CD4-positive, alpha-beta T cell treated with Interleukin-15 for 4 hours (primary cell): ENCODE measurements at places on chromosomes 7 and 10.
A peak's percentile ranks its signal among the peaks of the same experiment; 100 is the strongest.

DNA sequence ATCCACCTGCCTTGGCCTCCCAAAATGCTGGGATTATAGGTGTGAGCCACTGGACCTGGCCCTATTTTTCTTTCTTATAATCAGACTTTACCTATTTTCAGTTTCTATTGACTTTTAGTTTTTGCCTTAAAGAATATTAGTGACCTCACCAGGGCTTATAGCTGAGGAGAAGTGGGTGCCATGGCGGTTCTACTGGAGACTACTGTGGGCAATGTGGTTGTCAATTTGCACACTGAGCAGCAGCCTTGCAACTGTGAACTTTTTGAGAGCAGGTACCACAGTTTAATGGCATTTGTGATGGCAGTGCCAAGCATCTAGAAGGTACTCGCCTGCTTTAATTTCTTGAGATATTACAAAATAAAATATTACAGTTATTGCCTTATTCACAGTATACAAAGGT is 11.5 kb downstream of the GLCCI1 start:
- no peak for DNase-seq

GRCh38 chr7:107165341-107165740 is 3.5 kb upstream of the HBP1 start:
- DNase-seq = no peak

GRCh38 chr7:46604241-46604661 is 683.2 kb upstream of the IGFBP3 start:
- DNase-seq = no peak

GRCh38 chr10:102227050-102227449 is 951 bp downstream of the ELOVL3 start:
- no peak for DNase-seq

DNA sequence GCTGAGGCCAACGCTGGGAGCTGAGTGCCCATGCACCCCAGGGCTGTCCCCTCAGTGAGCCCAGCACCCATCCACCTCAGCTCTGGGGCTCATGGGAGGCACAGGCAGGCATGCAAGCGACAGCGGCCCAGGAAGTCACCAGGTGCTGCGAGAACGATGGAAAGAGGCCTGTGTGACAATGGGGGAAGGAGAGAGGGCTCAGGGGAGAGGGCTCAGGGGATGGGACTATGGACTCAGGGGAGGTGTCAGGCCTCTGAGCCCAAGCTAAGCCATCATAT is 292.5 kb downstream of the WDR37 start:
- no peak for DNase-seq

- no peak for DNase-seq
These were observed 317.1 kb upstream of the KLF6 start for GRCh38 chr10:4101918-4102654.

GRCh38 chr7:142513178-142513955 is 235.9 kb upstream of the PRSS1 start:
- no peak for DNase-seq

GRCh38 chr7:97971120-97971989 is 18.6 kb downstream of the OCM2 start:
- DNase-seq = peak; percentile 16

GRCh38 chr7:24660546-24660945 is 87.3 kb downstream of the PALS2 start:
- no peak for DNase-seq

DNA sequence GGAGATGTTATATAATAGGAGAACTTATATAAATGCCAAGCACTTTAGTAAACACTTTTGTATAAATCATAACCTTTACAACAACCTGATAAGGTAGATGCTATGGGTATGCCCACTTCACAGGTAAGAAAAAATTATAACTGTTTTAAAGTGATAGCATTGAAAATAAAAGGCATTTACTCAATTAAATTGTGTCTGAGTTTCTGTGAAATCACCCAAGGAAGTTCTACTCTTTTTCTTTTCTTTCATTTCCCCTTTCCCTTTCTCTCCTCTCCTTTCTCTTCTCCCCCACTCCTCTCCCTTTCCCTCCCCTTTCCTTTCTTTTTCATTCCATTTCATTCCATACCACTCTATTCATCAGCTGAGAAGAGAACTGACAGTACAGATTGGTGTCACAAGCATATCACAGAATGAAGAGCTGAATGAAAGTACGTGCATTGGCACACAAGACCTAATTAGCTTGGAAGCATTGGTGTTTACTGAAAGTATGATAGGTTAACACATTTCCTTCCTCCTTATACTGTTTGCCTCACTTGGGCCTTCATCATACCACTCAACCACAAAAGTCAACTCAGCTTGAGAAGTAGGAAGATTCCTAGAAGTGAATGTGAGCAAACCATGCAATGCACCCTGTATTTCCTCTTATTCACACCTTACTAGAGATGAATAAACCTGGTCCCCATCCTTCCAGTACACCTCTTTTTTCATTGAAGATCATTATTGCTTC is 117.9 kb upstream of the AGR3 start:
- DNase-seq = peak; percentile 31

DNA sequence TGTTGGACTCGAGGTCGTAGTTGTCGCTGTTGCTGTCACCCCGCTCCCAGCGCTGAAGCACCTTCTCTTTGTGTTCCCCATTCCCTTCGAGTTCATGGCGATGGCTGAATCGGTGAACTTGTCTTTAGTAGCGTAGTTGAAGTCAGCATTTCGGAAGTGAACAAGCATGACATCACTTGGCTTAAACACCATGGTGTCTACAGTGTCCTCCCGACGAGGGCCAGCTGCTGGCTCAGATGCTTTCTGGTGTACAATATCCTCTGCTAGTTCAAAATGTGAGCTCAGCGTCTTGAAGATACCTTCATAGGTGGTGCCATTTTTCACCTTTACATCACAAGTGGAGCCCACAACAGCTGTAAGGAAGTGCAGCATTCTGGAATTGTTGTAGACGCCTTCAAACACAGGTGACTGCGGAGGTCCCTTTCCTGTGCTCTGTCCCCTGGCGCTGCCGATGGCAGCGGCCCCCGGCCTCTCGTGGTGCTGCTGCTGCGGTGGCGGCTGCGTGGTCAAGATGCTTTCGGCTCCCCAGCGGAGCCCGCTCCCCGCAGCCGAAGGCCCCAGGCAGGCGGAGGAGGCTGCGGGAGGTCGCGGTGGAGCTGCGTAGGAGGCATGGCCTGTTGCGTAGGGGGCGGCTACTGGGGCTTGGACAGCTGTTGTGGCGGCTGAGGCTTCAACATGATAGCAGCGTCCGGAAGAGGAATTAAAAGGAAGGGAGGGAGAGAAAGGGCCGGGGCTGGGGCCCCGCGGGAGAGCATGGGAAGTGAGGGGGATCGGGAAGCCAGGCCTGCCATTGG is 59.3 kb downstream of the ANKMY2 start:
- DNase-seq = no peak

DNA sequence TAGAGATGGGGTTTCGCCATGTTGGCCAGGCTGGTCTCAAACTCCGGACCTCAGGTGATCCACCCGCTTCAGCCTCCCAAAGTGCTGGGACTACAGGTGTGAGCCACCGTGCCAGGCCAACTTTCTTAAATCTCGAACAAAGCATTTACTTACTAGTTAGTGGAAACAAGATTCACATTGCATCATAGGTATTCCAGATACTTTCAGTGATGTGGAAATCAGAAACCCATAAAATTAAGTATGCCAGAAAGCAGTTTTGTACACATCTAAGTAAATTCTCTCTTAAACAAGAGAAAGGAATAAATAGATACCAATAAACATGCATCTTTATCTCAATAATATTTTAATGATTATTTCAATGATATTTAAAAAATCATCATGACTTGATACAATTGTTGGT is 75.5 kb downstream of the DGKI start:
- no peak for DNase-seq

GRCh38 chr10:118521415-118522117 is 73.9 kb downstream of the PRLHR start:
- DNase-seq = no peak

DNA sequence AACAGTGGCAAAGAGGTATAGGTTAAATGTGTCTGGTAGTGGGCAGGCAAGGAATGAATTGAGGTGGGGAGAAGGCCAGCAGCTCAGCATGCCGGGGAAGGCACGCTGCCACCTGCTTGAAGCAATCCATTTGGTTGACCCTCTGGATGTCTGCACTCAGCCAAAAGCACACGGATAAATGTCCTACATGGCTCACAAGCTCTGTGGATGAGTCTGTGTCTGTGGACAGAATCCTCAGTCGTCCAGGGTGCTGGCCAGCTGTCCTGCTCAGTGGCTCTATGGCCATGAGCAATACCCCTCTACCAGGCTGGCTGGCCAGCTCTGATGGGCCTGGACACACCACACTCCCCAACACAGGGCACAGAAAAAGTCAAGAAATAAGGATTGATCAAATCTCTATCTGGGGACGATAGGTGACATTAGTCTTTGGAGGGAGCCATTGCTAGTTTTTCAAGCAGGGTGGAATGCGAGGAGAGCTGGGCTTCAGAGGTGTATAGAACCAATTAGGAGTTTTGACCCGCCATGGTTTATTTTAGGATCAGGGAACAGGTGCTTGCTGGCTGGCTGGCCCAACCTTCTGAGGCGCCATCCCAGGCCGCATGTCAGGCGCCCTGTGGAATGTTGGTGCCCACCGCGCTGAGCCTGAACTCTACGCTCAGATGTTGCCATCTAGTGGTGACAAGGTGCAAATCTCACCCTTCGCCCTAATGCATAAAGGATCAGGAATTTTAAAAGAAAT is 493.4 kb downstream of the TNS3 start:
- peak; percentile 12 for DNase-seq

DNA sequence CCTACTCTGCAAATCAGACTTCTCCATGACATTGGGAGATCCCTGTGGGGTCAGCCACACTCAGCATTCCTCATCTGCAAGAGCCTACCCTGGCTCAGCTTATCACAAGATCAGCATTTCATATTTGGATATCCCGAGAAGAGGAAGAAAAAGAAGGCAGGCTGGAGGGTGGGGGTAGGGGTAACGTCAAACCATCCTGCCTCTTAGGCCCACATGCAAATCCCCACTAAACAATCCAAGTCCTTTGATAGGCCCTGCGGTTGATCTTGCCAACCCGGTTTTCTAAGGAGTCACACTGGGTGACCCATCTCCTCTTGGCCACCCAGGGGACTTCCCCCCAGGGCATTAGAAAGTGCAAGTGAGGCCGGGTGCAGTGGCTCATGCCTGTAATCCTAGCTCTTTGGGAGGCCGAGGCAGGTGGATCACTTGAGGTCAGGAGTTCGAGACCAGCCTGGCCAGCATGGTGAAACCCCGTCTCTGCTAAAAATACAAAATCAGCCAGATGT is 128.0 kb upstream of the CALN1 start:
- DNase-seq = no peak

DNA sequence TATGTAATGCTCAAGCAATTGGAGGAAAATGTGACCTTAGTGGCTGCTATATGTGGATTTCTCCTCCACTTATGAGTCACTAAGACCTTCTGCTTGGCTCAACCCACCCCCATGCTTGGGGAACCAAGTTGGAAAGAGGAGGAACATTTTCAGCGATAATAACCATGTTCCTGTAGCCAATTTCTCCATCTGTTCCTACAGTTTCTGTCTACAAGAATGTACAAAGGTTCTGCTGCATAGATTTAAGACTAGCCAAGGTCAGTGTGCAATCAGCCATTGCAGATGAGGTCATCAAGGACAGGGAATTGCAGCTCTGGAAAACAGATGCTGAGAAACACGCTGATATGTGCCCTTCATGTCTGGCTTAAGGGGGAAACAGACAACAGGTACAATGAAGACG is 5.6 kb upstream of the NRCAM start:
- DNase-seq = no peak

DNA sequence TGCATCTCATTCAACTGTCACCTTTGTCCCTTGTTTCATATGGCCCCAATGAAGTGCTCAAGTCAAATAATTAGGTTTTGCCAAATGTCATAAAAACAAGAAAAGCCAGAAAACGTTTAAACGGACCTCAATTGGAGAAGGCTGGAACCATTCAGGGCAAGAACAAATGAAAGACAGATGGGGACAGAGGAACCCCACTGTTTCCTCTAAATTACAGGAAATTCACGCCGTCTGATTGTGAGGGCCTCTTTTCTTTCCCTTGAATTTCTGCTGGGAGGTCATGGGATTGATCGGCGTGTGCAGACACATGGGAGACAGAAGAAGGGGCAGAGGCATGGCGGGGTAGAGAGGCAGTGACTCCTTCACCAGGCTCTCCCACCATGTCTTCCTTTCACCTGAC is 656.4 kb downstream of the KCNMA1 start:
- no peak for DNase-seq

DNA sequence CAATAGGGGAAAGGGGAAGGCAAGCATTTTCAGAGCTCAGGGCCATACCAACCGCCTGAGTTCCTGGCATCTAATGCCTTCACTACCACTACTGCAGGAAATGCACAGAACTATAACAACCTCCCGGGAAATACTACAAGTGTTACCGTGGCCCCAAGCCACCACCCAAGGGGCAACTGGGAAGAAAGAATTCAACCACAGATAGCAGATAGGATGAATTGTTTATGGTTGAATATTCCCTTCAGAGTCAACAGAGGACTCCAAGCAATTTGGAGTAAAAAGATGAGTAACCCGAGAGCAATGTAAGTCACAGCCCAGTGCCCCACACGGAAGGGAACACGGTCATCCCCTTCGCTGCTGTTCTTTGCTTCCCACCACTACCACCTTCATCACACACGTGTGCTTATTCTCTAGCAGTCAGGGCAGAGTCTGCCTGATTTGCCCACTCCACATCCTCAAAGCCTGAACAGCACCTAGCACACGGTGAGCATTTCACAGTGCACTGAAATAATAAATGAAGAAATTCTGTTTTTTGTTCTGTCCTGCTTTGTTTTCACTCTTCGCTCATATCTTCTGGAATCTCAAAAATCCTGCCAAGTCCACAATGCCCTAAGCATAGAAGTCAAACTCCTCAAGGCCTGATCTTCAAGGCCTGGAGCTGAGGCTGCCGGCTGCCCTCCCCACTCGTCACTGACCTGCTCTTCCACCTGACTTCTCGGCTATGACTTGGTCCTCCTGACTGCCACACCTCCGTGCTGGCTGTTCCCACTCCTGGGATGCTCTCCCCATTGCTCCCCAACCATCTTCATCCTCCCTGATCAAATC is 221.1 kb downstream of the KCNMA1 start:
- DNase-seq = no peak

DNA sequence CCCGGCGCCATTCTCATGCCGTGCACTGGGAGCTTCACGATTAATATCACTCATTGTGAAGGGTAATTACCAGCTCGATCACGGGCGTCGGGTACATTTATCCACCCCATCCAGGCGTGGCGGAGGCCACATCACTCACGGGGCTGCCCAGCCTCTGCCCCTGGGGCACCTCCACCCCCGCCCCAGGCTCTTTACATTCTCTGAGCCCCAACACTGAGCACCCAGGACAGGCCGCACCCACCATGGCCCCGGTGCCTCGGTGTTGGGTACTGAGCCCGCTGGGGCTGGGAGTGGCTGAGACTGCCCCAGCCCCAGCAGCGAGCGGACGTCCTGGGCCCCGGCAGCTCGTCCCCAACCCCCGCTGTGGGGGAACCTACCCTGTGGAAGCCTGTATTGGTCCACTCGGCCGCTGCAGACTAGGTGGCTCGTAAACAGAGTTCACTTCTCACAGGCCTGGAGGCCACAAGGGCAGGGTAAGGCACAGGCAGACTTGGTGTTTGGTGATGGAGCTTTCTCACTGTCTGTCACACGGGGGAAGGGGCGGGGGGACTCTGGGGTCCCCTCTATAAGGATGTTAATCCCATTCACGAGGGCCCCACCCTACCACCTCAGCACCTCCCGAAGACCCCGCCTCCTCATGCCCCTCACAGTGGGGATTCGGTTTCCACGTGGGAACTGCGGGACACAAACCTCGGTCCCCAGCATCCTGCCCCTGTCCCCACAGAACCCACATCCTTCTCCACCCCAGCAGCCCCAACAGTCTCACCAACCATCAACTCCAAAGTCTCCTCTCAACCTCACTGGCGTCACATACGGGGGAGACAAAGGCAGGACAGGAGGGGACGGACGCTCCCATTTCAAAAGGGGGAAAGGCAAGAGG is 184.1 kb downstream of the ELFN1 start:
- no peak for DNase-seq
